ENCODE measurements at places on chromosomes 7 and 10.

DNA sequence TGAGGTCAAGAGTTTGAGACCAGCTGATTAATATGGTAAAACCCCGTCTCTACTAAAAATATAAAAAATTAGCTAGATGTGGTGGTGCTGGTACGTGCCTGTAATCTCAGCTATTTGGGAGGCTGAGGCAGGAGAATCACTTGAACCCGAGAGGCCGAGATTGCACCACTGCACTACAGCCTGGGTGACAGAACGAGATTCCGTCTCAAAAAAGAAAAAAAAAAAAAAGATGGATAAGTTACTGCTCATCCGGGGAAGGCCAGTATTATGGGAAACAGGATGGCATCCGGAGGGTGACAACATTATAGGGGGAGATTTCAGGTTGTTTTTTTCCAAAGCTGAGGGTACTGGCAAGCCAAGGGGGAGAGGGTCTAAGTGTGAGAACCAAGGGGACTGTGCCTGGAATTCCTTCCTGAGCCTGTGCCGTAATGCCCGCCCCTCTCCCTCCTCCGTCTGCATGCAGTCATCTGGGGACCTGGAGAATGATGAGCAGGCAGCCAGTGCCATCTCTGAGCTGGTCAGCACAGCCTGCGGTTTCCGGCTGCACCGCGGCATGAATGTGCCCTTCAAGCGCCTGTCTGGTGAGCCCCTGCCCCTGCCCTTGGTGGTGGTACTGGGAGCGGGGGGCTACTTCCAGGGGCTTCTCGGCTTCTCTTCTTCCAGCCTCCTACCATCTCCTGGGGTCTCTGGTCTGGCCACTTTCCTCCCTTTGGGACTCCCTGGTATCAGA is 4.4 kb downstream of the LAMTOR4 start:
- no peak for DNase-seq

- DNase-seq = no peak
These were observed 291.3 kb upstream of the ZMIZ1 start for GRCh38 chr10:78777466-78777865.

DNA sequence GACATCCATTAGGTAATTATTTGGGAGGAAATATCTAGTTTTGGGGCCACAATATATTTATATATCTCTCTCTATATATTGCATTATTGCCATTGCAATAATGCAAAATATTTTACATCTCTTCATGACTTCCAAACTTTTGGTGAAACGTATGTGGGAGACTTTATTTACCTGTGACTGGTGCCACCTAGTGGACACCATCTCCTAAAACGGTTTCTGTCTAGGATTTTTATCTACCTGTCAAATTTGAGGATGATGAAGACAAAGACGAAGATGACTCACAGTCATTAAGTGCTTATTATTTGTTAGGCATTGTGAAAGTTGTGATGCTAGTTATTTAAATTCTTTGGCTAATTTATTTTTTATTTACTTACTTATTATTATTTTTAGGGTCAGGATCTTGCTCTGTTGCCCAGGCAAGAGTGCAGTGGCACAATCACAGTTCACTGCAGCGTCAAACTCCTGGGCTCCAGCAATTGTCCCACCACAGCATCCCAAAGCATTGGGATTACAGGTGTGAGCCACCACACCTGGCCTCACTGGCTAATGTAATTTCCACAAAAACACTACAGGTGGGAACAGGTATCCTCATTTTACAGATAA is 18.7 kb upstream of the CBLL1 start:
- peak; percentile 35 for DNase-seq

- DNase-seq = no peak
These were observed 141.9 kb downstream of the ELFN1 start for GRCh38 chr7:1811850-1812508.

GRCh38 chr10:66792441-66792840 is 133.4 kb upstream of the LRRTM3 start:
- no peak for DNase-seq

DNA sequence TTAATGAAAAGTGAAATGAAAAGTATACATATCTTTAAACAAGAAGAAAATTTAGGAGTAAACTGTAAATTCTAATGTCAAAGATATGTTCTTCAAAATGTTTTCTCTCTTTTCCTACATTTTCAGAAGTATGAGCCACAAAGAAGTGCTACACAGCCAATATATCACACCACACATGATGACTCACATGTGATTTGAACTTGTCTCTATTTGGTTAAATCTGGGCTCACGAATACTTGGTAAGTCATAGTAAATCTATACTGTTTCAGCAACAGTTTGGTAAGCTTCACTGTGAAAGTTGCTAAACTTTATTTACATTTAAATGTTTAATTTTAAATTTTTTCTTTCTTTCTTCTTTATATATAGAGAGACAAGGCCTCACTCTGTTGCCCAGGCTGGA is 380.6 kb upstream of the IGFBP3 start:
- DNase-seq = no peak

GRCh38 chr10:29037348-29038113 is 251.3 kb upstream of the LYZL1 start:
- no peak for DNase-seq

DNA sequence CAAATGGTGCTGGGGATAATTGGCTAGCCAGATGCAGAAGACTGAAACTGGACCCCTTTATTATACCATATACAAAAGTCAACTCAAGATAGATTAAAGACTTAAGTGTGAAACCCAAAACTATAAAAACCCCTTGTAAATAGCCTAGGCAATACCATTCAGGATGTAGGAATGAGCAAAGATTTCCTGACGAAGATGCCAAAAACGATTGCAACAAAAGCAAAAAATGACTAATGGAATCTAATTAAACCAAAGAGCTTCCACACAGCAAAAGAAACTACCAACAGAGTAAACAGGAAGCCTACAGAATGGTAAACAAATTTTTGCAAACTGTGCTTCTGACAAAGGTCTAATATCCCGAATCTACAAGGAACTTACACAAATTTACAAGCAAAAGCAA is 30.9 kb upstream of the PLXDC2 start:
- DNase-seq = no peak

DNA sequence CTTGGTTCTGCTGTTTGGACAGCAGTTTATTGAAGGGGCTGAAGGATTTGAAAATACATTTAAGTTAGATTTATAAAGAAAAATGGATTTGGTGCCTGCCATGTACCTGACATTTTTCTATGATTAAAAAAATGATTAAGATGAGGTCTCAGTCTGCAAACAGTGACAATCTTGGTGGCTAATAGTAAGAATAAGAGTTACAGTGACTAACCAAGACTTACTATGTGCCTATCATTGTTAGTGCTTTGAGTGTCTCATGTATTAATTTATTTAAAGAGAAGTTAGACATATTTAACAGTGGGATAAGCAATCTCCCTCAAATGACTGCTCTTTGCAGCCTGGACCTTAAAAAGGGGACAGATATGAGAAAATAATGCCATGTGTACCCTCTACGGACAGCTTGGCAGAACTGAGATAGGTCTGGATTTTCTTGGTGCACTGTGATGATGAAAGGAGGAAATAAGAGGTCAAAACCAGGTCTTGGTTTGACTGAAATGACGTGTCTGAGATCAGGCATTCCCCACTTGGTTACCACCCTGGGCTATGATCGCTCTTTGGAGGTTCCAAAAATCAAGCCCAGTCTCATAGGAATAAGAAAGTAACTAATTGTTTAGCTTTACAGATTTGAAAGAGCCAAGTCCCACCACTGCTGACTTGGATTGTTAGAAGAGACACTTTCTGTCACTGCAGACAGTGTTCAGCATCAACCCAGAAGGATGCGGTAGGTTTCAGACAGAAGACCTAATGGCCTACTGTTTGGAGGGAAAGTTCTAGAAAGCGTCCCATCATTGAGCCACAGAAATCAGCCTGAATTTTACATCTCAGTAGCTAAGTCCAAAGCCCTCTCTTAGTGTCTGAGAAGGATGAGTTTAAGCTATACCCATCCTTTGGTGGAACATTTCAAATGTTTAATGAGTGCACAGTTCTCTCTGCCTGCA is 2.1 kb downstream of the CASP7 start:
- DNase-seq = no peak

DNA sequence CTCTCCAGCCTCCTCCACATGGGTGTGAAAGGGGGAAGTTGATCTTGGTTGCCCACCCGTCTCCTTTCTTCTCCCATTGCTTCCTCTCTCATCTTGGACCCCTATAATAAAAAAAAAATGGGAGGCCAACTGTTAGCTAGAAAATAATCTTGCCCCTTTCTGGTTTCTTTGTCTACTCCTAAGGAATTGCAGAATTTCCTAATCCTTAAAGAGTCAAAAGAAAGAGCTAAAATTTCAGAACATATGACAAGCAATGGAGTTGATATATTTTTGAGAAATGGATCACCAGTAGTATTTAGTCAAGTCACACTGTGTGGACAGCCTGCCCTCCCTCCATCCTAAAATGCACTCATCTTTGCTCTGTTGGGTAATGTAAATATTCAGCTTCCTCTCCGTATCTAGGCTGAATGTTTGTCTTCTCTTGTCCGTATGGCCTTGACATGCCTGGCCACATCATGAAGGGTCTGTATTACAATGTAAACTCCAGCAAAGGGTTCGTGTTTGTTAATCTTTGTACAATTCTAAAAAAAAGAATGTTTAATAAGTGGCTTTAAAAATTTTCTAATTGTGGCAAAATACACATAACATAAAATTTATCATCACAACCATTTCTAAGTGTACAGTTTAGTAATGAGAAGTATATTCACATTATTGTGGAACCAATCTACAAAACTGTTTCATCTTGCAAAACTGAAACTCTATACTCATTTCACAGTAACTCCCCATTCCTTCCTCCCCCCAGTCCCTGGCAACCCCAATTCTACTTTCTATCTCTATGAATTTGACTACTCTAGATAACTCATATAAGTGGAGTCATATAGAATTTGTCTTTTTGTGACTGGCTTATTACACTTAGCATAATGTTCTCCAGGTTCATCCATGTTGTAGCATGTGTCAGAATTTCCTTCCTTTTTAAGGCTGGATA is 71.5 kb downstream of the ZNF92 start:
- no peak for DNase-seq

DNA sequence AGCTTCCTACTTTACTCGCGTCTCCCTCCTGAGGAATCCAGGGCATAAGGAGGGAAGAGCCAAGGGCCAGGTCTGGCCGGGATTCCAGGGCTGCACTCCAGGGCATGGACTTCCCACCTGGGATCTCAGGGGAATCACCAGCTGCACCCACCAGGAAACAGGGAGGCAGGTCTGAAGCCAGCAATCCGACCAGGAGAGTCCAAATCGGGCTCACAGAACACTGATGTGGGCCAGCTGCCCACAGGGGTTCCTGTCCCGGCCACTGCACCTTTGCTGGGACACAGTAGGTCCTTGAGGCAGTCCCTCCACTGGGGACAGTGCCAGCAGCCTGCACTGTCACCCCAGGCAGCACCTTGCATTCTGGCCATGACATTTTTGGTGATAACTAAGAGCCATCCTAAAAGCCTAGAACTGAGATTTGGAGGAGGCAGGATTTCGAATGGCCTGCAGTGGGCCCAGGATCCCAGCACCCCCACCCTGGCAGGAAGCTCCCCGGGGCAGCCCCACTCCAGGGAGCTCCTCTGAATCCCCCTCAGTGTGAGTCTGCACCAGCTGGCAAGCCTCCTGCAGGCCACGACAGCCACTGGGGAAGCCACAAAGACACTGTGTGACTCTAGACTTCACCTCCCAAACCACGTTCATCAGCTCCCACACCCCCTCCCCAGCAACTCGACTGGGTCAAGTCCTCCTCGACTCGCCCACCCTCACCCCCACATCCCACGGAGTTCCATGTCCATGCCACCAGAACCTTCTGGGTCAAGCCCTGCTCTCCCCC is 71.5 kb upstream of the PPP2R2D start:
- no peak for DNase-seq

GRCh38 chr10:53579773-53580172 is 807.2 kb upstream of the MBL2 start:
- no peak for DNase-seq

DNA sequence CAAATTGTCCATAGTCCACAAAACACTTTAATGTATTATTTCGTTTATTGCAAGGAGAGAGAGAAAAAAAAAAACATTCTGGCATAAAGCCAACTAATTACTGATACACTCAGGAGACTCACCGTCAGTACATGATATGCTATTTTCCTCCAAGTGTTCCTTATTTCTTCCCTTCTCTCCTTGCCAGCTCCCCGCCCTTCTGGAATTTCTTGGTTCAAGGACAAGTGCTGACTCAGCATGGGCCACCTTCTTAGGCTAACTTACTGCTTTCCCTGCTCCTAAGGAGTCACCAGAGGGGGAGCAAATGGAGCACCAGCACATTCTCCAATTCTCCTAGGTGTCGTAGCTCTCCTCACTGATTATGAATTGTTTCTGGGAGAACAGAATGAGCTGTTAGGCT is 133.8 kb upstream of the HDAC9 start:
- DNase-seq = no peak

- DNase-seq = no peak
These were observed 950 bp upstream of the GCC1 start for GRCh38 chr7:127586346-127586745.
